Aorta (tissue), 5 donors: ENCODE measurements at places on chromosomes 16 and 17.

- peak; percentile 70 for DNase-seq
These were observed 118.1 kb downstream of the HIC1 start for GRCh38 chr17:2172999-2173398.

DNA sequence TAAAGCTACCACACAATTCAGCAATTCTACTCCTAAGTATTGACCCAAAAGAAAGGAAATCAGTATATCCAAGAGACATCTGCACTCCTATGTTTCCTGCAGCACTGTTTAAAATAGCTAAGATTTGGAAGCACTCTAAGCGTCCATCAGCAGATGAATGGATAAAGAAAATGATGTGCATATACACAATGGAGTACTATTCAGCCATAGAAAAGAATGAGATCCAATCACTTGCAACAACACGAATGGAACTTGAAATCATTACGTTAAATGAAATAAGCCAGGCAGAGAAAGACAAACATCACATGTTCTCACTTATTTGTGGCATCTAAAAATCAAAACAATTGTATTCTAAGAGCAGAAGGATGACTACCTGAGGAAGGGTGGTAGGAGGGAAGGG lies 1.5 kb downstream of the SLFN11 start:
- DNase-seq = no peak

GRCh38 chr16:48632137-48632774 lies 22.3 kb upstream of the N4BP1 start:
- DNase-seq = no peak

DNA sequence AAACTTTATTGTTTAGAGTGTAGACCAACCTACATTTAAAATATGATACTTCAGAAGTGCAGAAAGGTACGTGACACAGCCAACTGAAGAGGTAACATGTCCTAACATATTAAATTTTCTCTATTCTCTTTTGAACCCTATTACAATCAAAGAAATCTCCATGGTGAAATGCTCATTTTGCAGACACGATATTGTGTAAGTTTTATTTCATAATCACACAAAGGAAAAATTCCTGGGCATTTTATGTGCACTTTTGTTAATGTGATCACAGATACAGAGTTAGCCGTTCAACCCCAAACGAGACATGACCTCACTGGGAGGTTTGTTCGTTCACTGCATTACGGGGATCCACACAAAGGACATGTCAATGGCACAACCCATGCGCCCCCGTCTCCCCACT lies 21.8 kb downstream of the KCNJ16 start:
- DNase-seq = no peak

GRCh38 chr16:962901-963814 lies 7.6 kb downstream of the LMF1 start:
- no peak for DNase-seq

DNA sequence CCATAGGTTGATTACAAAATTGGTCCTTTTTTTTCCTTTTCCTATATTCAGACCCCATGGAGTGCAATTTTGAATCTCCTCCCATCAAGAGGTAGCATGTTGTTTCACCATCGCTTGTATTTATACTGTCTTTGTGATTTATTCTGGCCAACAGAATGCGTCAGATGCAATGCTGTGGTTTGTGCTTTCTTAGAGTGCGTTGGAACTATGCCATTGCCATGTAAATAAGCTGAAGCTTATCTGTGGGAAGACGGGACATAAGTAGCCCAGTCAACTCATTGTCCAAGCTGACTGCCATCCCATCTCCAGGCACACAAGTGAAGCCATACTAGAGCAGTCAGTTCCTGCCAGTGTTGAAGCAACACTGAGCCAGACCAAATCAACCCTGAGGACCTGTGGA lies 1339.3 kb upstream of the GOT2 start:
- DNase-seq = no peak

DNA sequence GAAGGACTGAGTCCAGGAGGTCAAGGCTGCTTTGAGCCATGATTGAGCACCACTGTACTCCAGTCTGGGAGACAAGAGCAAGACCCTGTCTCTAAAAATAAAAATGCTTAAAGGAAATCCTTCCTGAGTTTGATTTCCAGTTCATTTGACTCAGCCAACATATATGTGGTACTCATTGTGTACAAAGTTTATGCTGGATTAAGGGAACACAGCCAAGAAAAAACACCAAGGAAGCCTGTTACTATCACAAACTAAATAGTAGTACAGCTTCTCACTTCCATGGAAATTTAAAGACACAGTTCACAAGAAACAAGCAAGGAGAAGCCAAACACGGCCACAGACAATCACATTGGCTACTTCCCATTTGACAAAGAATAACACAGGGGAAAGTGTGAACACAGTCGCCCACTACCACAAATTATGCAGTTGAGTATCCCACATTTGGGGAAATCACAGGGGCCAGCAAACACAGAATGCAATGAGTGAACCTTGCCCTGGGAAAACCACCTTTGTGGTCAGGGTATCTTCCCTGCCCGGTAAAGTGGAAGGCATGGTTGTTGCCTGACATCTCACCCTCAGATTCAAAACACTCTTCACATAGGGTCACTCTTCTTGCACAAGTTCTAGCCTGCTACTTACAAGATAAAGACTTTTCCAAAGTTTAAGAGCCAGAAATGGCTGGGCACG lies 14.5 kb downstream of the TEX14 start:
- no peak for DNase-seq

DNA sequence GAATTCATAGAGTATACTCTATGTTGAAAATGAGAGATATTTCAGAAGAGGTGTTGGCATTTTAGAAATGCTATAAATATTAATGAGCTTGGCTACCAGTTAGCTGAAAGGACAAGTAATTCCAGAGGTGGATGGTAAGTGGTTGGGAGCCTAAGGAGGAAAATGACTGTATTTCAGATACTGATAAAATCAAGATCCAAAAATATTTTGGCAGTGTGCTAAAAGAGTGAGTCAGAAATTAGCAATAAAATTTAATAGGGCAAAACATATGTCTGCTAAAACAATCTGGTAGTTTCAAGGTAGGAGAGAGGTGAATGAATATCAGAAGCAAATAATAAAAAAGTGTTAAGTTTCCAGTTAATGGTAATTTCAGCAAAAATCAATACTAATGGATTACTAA lies 1287.9 kb downstream of the CDH8 start:
- DNase-seq = no peak

DNA sequence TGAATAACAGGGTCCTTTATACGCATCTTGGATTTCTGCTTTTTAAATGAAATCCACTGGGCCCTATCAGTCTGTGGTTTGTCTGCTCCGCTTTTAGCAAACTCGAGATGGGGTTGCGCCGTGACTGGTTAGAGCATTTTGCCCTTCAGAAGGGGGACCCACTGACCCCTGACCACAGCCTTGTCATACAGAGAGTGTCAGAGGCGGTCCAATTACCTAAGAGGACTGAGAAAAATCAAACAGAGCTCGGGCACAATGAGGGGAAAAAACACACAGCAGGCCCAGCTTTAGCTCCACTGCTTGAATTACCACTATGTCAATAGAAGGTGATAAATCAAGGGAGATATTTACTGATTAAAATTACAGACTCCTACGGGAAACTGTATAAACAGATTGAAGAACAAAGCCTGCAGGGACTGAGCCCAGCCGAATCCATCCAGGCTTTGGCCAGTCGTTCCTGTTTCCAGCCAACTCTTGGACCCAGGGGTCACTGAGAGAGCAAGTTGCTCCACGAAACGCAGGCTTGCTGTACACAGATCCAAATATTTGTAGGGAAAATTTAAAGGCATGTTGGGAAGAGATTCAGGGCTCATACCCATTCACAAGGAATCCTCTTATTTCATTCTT lies 131.9 kb upstream of the ZFHX3 start:
- peak; percentile 62 for DNase-seq

DNA sequence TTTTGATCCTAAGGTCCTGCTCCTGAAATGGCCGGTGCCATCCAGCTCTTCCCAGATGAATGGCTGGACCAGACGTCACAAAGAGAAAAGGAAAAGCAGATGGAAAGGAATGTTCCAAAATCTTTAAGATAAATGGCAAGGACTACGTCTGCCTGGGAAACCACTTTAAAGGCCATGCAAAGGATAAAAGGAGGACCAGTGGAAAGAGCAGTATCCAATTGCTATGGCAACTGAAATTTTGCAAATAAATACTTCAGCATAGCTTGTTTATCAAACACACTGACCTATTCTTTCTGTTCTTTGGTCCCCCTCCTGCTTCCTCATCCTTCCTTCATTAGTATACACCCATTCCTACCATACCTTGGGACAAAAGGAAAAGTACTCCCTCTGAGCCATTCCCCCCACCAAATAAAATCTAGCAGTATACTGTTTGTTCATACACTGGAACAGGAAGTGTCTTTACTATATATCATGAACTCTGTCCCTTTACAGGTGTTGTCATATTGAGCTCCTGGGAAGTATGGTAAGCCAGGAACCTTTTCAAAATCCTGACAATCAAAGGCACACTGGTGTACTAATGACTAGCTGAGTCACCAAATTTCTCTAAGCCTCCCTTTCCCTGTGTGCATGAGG lies 37.2 kb upstream of the NUFIP2 start:
- no peak for DNase-seq

GRCh38 chr16:88353232-88353631 lies 29.5 kb upstream of the ZNF469 start:
- peak; percentile 33 for DNase-seq

GRCh38 chr17:19574956-19575355 lies 41.3 kb downstream of the SLC47A1 start:
- no peak for DNase-seq

DNA sequence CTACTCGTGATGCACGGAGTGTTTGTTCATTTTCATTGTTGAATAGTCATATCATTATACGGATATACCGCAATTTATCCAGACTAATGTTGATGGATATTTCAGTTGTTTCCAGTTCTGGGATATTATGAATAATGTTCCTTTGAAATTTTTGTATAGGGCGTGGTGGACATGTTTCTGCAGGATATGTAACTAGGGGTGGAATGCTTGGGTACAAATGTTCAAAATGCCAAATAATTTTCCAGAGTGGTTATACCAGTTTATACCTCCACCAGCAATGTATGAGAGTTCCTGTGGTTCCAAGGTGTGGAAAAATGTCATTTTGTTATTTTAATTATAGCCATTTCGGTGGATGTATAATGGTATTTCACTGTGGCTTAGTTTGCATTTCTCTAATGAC lies 53.6 kb downstream of the NUP88 start:
- DNase-seq = no peak

GRCh38 chr16:9072806-9073341 lies 18.6 kb upstream of the HAPSTR1 start:
- no peak for DNase-seq

DNA sequence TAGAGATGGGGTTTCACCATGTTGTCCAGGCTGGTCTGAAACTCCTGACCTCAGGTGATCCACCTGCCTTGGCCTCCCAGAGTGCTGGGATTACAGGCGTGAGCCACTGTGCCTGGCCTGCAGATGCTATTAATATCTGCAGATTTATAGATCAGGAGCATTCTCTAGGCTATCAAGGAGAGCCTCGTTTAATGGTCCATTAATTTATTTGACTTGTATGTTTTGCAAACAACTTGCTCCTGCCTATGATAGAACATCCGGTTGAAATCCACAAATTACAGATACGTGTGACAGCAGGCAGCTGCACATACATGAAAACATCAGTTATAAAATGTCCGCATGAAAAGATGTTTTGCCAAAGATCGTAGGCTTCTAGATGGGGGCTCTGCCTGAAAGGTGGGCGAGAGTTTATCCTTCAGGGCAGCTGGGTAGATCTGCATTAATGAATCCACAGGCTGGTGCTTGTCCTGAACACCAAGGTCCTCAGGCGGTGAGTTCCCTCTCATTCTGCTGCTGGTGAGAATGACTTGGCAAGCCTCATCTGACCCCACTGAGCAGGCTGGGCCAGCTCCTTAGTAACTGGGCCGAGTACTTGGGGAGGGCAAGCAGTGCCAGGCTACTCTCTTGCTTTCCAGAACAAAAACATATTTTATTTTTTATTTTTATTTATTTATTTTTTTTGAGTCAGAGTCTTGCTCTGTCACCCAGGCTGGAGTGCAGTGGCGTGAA lies 37.1 kb upstream of the MGAT5B start:
- DNase-seq = no peak

DNA sequence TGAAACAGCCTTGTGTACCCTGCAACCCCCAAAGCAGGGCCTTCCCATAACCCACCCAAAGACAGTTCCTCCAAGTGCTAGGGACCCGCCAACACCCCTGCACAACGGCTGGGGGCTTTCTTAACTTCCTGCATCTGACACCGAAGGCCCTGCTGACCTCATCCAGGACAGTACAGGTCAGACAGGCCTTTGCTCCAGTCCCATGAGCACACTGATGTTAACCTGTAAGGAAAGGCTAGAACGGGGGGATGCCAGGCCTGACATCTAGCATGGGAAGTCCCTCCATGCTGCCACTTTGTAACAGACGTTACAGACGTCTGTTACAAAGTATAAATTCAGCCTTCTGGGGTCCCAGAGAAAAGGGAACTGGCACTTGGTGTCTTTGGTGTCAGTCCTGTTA lies 369.1 kb downstream of the CPPED1 start:
- DNase-seq = no peak

DNA sequence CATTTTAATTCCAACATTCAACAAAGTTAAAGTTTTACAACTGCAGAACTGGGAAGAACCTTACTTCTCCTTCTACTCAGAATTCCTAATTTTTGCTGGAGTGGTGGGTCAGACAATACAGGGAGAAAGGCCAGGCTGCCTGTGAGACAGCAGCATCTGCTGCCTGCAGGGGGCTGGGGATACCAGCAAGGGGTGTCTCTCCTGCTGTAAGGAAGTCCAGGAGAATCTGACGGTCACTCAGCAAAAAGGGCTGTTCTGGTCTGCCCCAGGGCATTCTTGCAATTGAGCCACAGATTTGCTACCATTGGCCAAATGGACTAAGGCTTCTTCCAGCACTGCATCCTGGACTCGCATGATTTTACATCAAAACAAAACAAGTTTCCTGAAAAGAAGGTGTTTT lies 426.6 kb upstream of the CDH11 start:
- no peak for DNase-seq

DNA sequence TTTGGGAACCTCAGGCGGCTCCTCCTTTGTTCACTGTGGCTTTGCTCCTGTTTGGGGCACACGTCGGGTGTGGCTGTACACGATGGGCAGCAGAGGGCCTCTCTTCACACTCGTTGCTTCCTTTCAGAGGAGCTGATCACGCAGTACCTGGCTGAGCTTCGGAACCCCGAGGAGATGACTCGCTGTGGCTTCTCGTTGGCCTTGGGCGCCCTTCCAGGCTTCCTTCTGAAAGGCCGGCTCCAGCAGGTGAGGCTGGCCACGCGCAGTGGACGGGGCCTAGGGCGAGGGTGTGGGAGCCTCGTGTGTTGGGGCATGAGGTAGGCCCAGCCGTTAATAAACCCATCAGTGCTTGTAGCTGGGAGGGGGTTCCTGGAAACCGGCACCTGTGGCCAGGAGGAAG lies 85.0 kb upstream of the ZNF750 start:
- DNase-seq = peak; percentile 17

GRCh38 chr16:53115773-53116172 lies 61.0 kb downstream of the CHD9 start:
- DNase-seq = no peak

GRCh38 chr17:78919861-78920450 lies 5.2 kb downstream of the TIMP2 start:
- no peak for DNase-seq

GRCh38 chr17:45110676-45111611 lies 21.4 kb downstream of the PLCD3 start:
- peak; percentile 69 for DNase-seq
